ENCODE measurements at places on chromosomes 5 and 9. TPM values are rescaled to one million over a fixed set of nuclear protein-coding genes. Genes with fewer than 3 reads are reported as not detected.

DNA sequence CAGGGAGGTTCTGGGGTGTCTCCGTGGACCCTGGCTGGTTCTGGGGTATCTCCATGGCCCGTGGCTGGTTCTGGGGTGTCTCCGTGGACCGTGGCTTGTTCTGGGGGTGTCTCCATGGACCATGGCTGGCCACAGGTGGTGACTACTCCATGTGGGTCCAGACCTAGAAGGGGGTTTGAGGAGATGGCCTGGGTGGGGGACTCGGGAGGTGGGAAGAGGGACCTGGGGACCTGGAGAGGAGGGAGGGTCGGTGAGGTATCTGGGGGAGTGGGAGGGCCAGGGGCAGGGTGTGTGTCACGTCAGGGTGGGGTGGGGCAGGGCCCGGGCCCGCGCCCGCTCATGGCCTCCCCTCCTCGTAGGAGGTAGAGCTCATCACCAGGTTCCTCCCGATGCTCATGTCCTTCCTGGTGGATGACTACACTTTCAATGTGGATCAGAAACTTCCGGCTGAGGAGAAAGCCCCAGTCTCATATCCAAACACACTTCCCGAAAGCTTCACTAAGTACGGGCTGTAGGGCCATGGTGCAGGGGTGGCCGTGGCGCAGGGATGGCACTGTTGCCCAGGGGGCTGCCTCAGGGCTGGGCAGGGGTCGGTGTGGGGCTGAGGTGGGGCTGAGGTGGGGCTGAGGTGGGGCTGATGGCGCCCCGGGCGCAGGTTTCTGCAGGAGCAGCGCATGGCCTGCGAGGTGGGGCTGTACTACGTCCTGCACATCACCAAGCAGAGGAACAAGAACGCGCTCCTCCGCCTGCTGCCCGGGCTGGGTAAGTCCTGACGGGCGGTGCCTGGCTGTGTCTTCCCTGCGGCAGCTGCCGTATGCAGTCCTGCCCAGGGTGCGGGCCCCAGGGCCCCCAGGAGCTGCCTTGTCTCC lies 10.7 kb upstream of the TOR4A start:
- DNase-seq: no peak

DNA sequence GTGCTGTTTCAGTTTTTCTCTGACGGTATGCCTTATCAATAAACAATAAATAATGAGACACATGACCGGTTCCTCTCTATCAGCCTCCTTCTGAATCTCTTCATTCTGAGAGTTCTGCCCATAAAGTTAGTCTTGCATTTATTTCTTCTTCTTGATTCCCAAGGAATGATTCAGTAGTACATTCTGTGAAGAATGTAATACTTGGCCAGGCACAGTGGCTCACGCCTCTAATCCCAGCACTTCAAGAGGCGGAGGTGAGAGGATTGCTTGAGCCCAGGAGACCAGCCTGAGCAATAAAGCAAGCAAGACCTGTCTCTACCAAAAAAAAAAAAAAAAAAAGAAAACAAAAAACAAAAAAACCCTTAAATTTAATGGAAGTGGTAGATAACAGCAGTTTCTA lies 53.9 kb downstream of the PAM start:
- no peak for DNase-seq

DNA sequence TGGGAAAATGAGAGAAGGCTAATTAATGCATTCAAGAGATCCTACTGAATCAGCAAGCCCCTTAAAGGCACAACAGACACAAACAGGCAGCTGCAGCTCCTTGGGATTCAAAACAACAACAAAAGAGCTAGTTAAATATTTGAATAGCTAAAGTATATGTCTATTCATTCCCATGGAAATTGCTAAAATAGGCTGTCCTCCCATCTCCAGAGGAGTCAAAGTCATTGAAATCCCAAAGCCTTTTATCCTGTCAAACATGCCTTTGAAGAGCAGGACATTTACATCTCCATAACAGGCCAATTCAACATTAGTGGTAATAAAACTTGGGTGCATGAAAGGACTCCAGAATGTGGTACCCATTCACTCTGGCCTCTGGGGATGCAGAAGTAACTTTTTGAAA lies 177.4 kb downstream of the NTRK2 start:
- DNase-seq: no peak

GRCh38 chr5:44536650-44537260 lies 147.5 kb upstream of the FGF10 start:
- DNase-seq: no peak

FGFR4 gene
- 0.98 TPM for total RNA-seq

ZFP2 gene
- 0.15 TPM for total RNA-seq

CD14 gene
- 0.43 TPM for total RNA-seq
